ENCODE measurements at places on chromosomes 3 and 15.
A peak's percentile ranks its signal among the peaks of the same experiment; 100 is the strongest.

DNA sequence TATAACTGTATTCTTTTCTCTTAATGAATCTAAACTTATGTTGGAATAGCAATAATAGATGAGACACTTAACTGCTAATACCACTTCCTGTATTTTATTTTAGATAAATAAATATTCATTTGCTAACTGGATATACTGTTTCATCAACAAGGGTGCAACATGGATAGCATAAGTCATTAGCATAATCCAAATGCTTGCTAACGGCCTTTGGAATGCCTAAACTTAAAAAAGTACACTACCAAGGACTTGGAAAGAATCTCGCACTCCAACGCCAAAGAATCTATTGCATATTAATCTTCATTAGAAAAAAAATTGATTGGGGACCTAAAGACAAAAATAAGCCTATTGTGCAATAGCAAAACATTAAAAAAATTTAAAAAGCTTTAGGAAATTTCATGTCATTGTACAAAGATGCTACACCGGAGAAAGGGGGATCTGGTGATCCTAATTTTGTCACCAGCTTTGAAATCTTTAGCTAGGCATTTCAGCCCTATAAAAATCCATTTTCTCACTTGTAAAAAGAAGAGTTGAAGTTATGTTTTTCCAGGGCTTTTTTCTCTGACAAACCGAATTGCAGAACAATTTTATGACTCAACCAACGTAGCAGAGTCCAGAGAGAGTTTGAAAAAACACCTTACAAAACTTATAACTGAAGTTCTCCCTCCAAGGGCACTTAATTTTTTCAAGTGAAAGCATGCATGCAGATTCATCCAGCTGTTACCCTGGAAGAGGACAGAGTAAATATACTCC lies 4.1 kb downstream of the VGLL3 start:
- peak; percentile 44 for DNase-seq

DNA sequence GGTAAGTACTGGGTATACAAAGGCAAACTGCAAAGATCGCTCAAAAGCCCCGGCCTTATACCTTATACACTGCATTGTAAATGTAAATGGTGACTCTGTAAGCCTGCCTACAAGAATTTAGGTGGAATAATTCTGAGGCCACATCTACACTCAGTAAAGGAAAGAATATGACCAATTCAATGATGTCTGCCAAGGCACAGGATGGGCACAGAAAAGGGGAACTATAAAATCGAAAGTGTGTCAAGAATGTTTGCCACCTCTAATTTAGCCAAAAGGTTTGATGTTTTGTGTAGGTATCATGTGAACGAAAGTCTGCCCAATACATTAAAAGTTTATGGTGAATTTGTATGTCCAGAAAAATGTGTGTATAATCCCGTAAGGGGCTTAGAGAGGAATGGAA lies 96.1 kb downstream of the FOXP1 start:
- no peak for DNase-seq

DNA sequence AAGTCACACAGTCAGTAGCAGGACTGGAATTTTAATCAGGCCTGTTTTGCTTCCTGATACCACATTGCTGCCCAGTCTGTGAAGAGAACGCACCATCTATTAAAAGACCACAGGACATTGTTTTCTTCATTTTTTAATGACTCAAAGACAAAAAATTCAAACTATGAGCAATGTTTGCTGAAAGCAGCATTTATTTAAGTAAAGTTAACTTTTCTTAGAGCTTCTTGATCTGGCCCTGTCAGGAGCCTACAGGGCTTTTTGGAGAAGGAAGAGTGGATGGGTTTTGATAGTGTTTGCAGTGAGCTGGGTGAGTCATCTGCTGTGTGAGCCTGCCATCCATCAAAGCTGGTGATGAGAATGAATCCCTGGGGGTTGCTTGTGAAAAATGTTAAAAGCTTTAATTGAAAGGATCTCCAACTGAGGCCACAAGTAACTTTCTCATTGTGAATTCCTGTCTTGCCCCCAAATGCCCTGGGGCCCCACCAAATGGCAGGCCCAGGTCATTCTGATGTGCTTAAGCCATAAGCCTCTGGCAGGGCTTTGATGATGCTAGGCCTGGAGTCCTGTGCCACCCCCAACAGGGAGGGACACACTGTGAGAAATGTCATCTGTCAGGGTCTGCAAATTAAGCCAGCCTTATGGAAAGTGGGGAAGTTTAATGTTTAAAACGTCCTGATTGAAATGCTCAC lies 136.2 kb upstream of the PFN2 start:
- peak; percentile 49 for DNase-seq

DNA sequence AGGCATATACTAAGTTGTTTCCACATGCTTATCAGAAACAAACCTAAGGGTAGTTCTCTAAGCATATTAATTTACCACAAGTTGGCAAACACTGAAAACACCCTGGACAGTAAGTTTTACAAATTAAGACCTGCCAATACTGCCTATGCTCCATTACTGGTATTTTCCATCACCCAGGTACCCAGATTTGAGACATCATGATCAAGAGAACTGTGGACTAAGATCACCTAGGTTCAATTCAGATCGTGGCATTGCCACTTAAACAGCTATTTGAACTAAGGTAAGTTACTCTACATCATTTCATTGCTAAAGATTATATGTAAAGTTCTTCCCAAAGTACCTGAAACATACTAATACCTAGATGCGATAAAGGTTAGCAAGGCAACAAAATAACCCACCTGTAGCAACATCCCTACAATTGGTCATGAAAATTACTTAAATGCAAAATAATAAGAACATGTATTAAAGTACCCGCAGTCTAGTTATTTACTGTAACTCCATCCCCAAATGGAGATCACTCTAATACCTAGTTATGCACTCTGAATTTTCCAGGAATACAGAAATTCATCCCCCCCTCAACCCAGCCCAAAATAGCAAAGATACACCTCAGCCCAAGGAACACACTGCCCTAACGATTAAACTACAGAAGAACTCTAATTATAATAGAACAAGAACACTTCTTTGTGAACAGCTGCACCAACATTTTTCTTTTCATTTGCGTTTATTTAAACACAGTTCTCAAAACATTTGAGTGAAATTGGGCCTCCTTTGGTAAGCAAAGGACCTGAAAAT lies 21.6 kb downstream of the TRA2B start:
- no peak for DNase-seq

DNA sequence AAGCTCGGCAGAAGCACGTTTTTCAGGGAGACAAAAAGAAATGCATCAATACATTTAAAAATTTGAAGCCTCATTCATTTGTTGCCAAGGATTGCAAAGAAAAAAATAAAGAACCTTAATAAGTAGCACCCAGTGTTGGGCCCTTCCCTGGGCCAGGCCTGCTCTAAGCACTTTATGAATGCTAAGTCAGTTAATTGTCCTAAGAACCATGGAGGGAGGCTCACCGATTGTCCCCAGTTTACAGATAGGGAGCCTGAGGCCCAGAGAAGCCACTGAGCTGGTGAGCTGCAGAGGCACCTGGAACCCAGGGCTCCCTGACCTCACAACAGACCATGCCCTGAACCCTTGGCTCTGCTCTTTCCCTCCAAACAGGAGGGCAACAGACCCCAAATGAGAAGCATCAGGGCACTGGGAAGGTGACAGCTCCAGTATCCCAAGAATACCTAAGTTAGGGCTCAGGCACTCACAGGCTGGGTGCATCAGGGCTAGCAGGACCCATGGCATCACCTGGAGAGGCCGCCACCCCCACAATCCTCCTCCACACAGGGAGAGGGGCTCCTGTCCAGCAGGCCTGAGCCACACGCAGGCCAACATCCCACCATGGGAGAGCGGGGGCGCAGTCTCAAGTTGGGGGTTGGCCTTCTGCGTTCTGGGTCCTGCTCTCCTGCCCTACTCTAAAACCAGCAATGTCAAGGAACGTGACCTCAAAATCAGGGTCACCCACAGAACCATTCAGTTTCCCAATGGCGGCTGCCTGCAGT lies 3.9 kb downstream of the GRIP2 start:
- no peak for DNase-seq

DNA sequence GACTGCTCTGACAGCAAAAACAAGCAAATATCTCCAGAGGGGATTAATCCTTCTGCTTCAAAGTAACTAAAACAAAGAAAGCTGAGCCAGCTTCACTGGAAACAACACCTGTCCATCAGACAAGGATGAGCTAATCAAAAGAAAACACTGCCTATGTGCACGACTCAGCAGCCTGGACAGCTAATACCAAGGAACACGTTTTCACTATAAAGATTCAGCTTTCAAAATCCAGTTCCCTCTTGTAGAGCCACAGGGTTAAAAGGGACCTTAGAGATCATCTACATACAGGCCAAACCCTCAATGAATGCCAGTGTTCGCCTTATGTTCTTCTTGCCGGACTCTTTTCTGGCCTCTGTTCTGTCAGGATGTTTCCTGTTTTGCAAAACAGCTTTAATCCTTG lies 6.9 kb downstream of the TUSC7 start:
- DNase-seq: peak; percentile 0

- no peak for DNase-seq
These were observed 224.0 kb upstream of the ARHGEF26 start for GRCh38 chr3:153897025-153897723.
